Right ventricle myocardium superior (tissue), 1 donor: ENCODE measurements at places on chromosomes 7 and 10. TPM values are rescaled to one million over a fixed set of nuclear protein-coding genes. Genes with fewer than 3 reads are reported as not detected.

OSBPL3 gene
- total RNA-seq: 8.4 TPM

GPR85 gene
- total RNA-seq: 0.59 TPM

- DNase-seq: no peak
These were observed 23.4 kb downstream of the RPP38 start for GRCh38 chr10:15120523-15120922.

GRCh38 chr10:13536674-13537366, 8.0 kb upstream of the BEND7 start:
- peak; percentile 55 for DNase-seq

DNA sequence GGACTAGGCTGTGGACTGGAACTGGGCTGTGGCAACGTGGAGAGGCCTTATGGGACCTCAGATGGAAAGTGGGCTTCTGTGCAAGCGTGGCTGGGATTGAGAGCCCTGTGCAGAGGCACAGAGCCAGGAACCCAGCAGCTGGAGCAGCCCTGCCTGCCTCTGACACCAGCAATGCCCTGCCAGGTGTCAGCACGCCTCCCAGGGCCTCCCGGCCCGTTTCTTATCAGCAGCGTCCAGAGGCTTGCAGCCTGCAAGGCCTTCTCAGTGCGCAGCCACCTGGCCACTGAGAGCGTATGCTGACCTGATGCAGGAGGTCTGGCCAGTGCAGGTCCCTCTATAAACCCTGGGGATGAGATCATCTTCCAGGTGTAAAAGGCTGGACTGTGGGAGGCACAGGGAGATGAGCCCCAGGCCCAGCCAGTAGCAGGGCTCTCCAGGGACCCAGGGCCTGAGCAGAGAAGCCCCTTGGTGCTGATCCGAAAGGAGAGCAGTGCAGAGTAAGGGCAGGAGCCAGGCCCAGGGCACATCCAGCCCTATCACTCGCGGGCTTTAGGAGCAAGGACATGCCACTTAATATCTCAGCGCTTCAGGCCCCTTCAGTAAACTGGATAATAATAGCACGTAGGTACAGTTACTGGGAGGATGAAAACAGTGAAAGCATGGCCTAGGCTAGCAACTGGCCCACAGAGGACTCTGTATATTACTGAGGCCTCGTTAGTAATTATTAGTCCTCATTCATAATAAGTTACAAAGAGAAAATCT, 38.8 kb upstream of the ANTXRL start:
- DNase-seq: peak; percentile 69

CFAP69 gene
- total RNA-seq: 1.3 TPM

TACR2 gene
- 0.24 TPM for total RNA-seq

DNA sequence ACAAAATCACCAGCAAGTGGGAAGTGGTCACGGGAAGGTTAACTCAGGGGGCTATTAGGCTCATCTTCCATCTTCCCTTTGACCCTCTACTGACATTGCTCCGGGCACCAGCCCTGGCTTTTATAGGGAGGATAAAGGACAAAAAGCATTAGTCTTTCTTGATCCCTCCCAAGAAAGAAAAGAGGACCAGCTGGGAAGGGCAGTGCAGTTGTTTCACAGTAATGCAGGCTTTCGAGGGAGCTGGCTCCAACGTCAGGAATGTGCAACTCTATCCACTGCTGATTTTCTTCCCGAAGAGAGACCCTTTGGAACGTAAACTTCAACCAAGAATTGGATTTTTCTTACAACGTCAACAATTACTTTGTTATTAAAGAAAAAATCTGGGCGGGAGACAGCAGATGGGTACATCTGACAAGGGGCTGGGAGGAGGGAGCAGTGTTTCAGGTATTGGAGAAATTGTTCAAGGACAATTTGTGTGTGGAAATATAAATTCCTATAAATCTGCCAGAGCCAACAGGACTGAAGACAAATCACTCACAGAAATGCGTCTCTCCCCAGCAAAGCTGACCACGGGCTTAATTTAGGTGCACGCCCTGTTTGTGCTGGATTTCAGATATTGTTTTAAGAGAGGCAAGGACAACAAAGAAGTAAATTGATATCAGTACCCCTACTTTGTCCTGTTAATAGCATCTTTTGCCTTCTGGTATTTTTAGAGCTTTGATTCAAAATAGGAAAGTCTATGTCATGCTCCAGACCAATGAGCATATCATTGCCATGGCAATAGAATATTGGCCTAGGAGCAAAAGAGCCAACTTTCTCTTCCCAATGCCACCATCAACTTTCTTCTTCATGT, 23.4 kb upstream of the ARID5B start:
- DNase-seq: no peak

PRKCQ gene
- total RNA-seq: 0.30 TPM

GRCh38 chr10:76554478-76554877, 1083.1 kb downstream of the KCNMA1 start:
- DNase-seq: no peak

DNA sequence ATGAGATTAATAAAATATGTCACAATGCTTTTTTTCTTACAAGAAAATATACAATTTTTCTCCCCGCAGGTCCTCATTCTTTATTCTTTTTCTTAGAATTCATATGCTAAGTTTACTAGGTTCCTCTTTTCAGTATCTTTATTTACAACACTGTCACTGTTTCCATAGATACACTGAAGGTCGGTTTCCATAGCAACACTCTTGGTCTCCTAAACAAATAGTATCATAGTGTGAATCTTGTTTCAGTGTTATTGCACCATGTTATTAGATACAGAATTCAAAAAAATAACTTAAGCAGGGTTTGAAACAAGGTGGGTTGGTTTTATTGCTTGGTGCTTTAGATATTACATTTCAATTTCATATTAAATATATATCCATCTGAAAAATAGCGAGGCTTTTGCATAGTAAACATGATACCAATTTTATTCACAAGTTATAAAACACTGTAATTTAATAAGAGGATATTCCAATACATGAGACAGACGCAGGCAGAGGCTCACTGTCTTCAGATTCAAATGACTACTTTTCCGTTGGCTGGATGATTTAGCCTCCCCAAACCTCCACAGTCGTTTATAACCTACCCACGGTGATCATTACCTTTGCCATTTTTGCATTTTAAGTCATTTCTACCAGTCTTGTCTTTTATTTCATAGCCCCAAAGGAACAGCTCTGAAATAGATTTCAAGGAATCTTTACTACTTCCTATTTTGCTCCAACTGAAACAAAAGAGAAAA, 88.9 kb upstream of the KLF6 start:
- DNase-seq: no peak

CUBN gene
- 0.22 TPM for total RNA-seq

- no peak for DNase-seq
These were observed 99.4 kb downstream of the TPST1 start for GRCh38 chr7:66304536-66304935.

XPNPEP1 gene
- 36.0 TPM for total RNA-seq

DNA sequence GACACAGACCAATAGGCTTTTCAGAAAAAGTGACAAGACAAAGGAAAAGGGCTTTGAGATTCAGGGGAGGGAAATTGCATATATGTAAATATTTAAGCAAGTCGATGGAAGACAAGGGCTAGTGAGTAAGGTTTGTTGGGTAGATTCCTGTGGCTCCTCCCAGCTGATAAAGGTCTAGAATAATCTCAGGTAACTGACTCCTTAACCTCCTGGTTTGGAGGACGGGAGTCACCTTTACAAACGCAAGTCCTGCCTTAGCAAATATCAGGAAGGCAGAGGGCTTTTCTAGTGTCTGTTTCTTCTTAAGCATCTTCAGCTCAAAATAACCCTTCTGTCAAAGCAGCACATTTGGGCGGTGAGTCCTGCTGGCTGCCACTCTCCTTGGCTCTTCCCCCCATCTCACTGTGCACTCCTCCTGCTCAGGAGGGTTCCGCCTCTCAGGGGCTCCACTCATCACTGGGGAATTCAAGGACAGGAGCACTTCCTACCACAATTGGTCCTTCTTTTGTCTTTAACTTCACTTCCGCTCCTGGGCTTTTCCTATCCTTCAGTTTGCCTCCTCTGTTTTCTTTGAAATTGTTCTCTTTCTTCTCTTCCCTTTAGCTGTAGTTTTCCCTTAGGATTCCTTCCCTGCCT, 496.3 kb upstream of the KLF6 start:
- no peak for DNase-seq

DNA sequence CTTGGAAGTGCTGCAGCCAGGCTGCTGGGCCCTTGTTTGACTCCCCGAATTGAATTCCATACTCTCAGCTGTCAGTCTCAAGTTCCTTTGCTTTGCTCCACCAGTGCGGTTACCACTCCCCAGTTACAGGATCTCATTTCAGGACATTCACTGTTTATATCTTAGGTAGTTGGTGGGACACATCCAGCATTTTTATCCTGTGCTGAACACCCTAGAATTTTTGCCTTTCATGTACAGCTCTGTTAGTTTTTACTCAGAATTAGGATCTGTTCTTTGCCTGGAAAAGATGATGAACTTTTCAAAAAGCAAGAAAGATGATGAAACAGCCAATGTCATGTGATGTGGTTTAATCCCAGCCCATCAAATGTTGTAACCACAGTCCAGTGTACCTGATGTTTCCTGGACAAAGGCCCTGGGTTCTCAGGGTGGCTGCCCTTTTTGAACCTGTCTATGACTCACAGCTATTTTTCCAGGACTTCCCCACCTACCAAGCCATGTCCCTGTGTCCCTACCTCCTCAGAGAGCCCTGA, 149.7 kb downstream of the NOC3L start:
- DNase-seq: no peak

OR9A2 gene
- 0.22 TPM for total RNA-seq

DNA sequence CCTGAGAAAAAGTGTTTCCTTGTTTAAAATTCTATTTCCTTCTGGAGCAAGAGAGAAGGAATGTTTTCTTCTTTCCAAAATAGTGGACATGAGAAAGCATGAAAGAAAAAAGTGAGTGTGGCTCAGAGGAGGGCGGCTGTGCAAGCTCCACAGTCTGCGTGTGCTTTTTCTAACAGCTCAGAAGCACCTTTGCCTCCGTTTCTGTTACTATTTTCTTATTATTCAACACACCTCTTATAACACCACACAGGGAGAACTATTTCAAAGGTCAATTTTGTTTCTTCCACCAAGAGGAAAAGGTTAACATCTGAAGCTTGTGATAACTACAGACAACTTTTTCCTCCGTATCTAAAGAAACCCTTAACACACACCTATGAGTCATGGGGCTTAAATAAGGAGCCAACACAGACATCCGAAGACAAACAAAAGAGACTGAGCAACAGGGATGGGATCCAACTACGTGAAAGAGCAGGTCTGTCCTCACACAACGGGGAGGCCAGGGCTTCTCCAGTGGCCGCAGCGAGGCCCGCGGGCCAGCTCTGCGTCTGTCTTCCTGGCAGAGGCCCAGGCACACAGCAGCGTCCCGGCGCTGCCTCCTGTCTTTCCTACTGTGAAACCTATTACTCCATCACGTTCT, 36.2 kb upstream of the NCAPG2 start:
- no peak for DNase-seq

STAG3 gene
- 0.94 TPM for total RNA-seq

GRCh38 chr7:142870566-142871259, 14.8 kb downstream of the TRPV6 start:
- DNase-seq: no peak

- no peak for DNase-seq
These were observed 23.4 kb downstream of the SLC26A3 start for GRCh38 chr7:107779647-107780099.

DNA sequence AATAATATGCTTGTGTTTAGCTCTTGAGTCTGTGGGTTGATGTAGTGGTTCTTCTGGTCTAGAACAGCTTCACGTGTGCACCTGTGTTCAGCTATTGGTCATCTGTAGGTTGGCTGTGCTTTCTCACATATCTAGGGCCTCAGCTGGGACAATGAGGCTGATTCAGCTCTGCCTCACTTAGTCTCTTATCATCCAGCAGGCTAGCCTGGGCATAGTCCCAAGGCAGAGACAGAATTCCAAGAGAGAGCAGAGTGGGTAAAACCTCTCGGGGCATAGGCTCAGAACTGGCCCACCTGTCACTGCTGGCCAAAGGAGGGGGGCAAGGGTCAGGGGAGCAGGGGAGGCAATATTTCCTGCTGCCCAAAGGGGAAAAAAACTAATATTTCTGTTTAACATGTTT, 32.0 kb upstream of the MXI1 start:
- DNase-seq: no peak

HDAC9 gene
- total RNA-seq: 22.8 TPM

LLCFC1 gene
- not detected for total RNA-seq

- DNase-seq: no peak
These were observed 996 bp upstream of the C10orf90 start for GRCh38 chr10:126671402-126671975.

DNA sequence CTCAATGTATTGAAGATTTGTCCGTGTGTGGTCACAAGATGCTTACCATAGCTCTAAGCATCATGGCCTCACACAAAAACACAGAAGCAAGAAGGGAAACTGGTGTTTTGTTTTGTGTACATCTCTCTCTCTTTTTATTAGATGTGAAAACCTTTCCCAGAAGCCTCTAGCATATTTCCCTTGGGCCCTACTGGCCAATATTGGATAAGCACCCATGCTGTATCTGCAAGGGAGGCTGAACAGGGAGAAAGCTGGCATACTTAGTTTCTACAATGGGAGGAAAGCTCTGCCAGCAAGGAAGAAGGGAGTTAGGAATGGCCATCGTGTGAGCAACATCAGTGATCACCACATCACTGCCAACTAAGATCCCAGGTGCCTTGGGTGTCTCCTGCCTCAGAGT, 9.6 kb upstream of the NAMPT start:
- DNase-seq: no peak

ZCWPW1 gene
- 5.4 TPM for total RNA-seq

DNA sequence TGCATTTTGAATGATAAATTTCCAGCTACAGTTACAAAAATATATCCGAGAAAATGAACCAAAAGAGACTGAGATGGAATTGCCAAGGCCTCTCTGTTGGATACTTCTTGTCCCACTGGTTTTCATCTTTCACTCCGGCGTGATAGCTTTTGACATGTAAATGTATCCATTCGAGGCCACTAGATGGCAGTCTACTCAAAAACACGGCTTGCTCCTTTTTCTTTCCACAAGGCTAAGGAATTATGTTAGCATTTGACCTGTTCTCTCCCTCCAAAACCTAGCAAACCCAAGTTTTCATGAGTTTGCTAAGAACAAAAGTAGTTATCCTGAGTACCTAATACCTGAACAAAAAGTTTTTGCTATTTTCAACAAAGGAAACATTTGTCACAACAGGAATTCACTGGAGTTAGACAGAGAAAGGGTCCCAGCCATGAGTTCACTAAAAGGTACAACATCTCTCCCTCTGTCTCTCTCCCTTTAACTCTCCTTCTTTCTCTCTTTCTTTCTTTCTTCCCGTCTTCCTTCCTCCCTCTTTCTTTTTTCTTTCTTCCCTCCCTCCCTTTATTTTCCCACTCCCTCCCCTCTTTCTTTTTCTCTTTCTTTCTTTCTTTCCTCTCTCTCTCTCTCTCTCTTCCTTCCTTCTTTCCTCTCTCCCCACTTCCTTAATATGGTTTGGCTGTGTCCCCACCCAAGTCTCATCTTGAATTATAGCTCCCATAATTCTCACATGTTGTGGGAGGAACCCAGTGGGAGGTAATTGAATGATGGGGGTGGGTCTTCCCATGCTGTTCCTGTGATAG, 207.9 kb upstream of the MYO3A start:
- DNase-seq: no peak
